HL-60 (cell line): ENCODE measurements at places on chromosomes 4 and X.

DNA sequence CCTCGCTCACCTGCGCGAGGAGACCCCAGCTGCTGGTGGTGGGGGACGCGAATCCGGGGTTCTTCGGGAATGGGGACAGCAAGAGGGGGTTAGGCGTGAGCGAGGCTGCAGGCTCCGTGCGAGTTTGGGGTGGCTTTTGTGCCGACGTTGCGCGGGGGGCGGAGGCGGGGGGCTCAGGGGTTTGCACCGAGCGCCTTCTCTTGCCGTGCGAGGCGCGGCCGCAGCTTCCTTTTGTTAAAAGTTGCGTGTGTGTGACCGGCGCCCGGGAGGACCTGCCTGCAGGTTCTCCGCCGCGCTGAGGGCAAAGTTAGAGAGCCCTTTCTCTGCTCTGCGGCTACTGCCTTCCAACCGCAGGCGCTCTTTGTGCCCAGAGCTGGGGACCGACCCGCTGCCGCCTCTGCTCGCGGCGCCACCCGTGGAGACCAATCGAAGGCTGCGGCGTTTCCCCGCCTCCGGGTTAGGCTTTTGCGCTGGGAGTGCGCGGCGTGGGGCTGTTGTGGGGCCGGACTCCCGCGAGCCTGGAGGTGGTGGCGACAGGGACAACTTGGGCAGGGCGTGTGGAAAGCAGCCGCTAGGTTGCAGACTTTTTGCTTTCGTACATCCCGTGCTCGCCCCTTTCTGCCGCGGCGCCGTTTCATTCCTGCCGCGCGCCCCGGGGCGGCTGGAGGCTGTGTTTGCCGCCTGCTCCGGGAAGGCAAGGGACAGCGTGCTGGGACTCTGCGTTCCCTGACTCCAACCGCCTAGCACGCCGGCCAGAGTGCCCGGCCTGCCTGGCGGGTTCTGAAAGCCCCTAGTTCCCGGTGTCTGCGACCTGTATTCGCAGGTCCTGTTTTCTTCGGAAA is 716 bp downstream of the KIT start:
- peak; percentile 52 for DNase-seq

DNA sequence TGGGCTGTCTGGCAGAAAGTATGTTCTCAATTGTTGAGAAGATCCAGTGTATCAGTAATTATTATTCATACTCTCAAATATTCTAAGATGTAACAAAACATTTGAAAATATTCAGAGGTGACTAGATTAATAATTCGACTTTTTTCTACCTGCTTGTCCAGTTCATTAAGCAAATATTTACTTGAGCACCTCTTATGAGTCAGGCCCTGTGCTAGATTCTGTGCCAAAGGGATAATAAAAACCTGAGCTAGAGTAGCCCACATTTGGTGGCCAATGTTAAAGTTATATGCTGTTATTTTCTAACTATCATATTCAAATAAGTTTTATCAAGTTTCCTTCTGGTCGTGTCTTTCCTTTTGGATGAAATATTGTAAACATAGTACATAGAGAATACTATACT is 58.5 kb downstream of the ARHGAP10 start:
- no peak for DNase-seq

- no peak for DNase-seq
Observed at GRCh38 chr4:152309418-152309817, 226.5 kb downstream of the FBXW7 start.

- no peak for DNase-seq
Observed at GRCh38 chrX:43005561-43005960, 227.6 kb upstream of the PPP1R2C start.

DNA sequence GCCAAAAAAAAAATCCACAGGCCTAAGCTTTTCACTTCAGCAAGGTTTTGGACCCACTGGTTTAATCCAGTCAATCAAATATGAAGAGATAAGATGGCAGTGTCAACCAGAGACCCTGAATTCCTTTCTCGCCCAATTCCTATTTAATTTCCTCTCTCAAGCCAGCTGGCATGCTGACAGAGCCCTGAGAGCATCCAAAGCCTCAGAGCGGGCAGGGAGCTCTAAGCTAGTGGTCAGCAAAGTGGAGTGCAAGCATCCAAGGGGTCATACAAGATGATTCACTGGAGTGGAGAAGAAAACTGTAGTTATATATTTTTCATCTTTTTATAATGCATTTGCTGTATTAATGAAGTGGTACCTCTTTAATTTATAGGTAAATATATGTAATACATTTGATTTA is 37.8 kb upstream of the PRPS2 start:
- DNase-seq, result no peak

GRCh38 chr4:16259889-16260246 is 33.6 kb upstream of the TAPT1 start:
- no peak for DNase-seq

GRCh38 chr4:162804351-162804924 is 362.3 kb downstream of the NAF1 start:
- DNase-seq, result no peak

DNA sequence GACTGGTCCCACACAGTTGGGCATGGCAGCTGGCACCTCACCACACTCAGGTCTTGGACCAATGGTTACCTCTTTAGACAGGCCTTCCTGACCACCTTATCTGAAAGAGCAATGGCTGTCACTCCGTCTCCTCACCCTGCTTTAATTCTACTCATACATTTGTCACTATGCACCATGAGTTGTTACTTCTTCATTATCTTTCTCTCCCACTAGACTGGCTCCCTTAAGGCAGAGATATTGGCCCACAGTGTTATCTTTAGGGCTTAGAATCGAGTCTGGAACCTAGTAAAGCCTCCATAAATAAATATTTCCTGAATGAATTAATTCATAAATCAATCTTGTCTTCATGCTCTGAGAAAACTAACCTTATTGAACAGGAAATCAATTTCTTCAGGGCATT is 46.6 kb downstream of the DCHS2 start:
- no peak for DNase-seq

DNA sequence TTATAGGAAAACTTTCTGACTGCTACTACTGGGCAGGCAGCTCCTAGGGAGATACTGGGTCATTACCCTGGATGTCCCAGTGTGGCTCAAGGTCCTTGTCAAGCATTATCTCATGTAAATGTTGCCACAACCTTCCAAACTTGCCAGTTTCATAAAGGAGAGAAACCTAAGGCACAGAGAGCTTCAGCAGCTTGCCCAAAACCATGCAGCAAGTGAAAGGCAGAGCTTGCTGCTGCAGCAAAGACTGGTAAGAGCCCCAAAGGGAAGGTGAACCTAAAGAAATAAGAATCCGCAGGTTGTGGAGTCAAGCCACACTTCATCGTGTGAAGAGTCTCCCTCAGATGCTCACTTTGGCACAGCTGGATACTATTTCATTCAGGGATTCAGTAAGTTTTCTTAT is 2.3 kb downstream of the MPP1 start:
- no peak for DNase-seq

GRCh38 chr4:7808752-7809151 is 130.9 kb downstream of the AFAP1 start:
- no peak for DNase-seq

DNA sequence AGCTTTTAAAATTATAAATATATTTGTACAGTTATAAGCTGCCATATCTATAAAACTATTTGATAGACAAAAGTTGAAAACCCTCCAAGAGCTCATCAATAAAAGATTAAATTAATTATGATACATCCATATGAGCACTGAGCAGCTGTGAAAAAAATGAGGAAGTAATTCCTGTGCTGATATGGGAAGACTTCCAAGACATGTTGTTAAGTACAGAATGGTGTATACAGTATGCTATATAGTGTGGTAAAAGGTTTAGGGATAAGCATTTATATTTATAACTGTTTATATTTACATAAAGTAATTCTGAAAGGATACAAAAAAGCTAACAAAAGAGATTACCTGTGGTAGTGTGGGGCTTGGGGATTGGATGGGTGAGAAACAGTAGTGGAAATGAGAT is 92.8 kb upstream of the BMP2K start:
- no peak for DNase-seq

DNA sequence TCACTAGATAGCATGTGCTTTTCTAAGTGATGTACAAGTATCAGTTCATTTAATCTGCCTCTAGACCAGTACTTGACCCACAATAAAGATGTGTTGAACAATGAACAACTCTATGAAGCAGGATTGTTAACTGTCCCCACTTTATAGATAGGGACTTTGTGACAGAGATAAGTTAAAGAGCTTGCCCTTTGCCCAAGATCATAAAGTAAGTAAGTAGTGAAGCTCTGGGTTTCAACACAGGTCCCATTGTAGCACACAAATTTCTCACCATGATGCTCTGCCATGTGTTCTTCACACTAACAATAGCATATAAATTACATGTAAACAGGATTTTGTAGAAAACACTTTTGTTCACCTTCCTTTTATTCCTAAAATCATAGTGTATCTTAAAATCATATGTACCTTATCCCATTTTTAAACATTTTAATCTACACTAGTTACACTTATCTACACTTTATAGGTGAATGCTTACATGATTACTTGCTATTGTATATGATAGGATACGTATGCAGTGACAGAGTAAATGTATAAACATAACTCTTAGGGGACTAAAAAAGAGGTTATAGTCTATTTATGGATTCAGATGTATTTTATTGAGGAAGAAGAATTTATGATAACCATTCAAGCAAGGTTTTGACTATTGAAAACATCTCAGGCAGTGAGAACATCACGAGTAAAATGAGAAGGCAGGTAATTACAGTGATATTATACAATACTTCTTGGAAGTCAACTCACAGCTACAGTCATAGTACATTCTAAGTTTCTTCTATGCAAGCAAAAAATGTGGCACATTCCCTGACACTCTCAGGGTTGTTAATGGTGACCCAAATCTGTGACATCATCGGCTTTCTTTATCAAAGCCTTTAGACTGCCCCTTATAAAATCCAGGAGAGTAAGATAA is 2275.1 kb downstream of the PCDH7 start:
- DNase-seq, result no peak

GRCh38 chr4:44368413-44369167 is 80.0 kb downstream of the KCTD8 start:
- DNase-seq, result no peak

DNA sequence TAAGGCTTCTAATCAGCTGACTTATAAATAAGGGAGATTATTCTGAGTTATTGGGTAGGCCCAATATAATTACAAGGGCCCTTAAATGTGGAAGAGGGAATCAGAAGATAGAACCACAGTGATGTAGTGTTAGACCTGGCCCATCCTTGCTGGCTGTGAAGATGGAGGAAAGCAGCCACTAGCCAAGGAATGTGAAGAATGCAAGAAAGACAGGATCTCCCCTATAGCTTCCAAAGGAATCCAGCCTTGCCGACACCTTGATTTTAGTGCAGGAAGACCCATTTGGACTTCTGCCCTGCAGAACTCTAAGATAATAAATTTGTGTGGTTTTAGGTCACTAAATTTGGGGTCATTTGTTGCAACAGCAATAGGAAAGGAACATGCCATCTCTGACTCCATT is 150.6 kb downstream of the SPATA18 start:
- no peak for DNase-seq

- no peak for DNase-seq
Observed at GRCh38 chr4:5096261-5096660, 45.0 kb downstream of the STK32B start.

- no peak for DNase-seq
Observed at GRCh38 chrX:3010532-3010931, 4.2 kb downstream of the ARSH start.

DNA sequence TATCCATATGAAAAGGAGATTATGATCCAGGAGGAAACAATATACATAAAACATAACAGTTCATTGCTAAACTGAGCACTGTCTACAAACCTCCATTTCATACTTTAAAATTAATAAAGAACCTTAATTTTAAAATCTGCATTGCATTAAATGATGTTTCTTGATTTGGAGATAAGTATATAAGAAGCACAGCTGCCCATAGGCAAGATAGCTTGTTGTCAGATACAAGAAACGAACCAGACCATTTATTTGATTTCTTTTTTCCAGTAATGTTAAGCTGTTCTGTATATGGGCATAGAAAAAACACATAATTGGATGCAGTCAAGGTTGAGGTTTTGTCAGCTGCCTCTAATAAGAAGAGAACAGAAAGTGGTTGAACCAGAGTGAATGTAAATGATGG is 6.4 kb downstream of the GUF1 start:
- no peak for DNase-seq

DNA sequence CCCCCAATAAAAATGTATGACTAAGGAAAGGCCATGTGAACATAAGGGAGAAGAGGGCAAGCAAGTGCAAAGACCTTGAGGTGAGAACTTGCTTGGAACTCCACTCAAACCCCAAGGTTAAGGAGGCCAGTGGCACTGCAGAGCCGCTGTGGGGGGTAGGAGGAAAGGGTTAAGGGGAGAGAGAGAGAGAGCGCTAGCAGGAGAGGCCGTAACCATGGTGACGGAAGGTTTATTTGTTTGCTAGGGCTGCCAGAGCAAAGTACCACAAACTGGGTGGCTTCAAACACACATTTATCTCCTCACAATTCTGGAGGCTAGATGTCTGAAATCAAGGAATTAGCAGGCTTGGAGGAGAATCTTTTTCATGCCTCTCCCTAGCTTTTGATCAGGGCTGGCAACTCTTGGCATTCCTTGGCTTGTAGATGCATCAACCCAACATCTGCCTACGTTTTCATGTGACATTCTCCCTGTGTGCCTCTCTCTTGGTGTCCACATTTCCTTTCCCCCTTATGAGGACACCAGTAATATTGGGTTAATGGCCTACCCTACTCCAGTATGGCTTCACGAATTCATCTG is 35.2 kb downstream of the SMIM20 start:
- DNase-seq, result no peak

DNA sequence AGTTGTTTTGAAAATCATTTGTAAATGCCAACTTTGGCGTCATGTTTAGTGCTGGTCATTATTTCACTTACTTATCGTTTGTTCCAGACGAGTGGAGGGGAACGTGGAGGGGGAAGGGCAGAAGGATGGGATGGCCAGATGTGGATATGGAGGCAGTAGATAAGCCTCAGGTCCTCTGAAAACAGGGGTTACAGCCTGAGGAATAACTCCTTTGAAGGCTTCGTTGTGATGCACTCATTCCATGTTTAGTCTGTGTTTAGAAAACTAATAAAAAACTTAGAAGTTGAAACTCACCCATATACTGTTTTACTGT is 1.1 kb downstream of the MOB1B start:
- DNase-seq, result no peak

- DNase-seq, result no peak
Observed at GRCh38 chr4:118745357-118745756, 60.2 kb downstream of the METTL14 start.

GRCh38 chrX:42857766-42858165 is 79.8 kb upstream of the PPP1R2C start:
- DNase-seq, result no peak

- DNase-seq, result peak; percentile 18
Observed at GRCh38 chr4:2963966-2964471, 648 bp downstream of the GRK4 start.

GRCh38 chrX:129720741-129721140 is 18.0 kb upstream of the XPNPEP2 start:
- no peak for DNase-seq

GRCh38 chrX:46994096-46994495 is 81.9 kb downstream of the JADE3 start:
- DNase-seq, result no peak

DNA sequence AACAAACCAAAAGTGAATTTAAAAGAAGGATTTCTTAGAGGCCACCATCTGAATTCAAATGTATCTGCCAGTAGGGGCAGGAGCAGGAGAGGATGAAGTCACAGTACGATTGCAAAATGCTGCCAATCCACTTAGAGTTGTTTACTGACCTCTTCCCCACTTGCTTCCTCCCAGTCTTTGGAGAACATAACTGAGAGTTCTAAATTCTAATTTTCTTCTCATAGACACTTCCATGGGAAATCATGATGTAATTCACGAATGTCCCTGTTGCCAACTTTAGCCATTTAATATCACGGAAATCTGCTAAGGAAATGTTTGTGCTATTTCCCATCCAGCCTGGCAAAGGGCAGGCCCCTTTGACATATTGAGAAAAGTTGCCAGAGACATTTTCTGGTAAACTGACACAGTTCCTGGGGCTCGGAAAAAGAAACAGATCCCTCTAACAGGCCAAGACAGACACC is 33.6 kb upstream of the NOCT start:
- DNase-seq, result peak; percentile 73
